ENCODE measurements at places on chromosomes 5 and 9. TPM values are rescaled to one million over a fixed set of nuclear protein-coding genes. Genes with fewer than 3 reads are reported as not detected.

IL17B gene
- total RNA-seq: not detected

MOB3B gene
- 0.17 TPM for total RNA-seq

SAPCD2 gene
- 21.9 TPM for total RNA-seq

CCL28 gene
- 0.34 TPM for total RNA-seq

RELL2 gene
- 1.9 TPM for total RNA-seq

LCP2 gene
- total RNA-seq: not detected

SKP2 gene
- 35.1 TPM for total RNA-seq

AGTPBP1 gene
- 9.1 TPM for total RNA-seq

SUSD3 gene
- 5.6 TPM for total RNA-seq

GPR150 gene
- total RNA-seq: 0.59 TPM

CCDC127 gene
- total RNA-seq: 2.7 TPM

CCIN gene
- total RNA-seq: 0.89 TPM

WDR38 gene
- not detected for total RNA-seq

NFIB gene
- total RNA-seq: 14.1 TPM

ZNF483 gene
- total RNA-seq: 0.17 TPM

OR1Q1 gene
- not detected for total RNA-seq

MROH2B gene
- total RNA-seq: not detected

RANBP17 gene
- total RNA-seq: 4.7 TPM

PARP8 gene
- total RNA-seq: 3.3 TPM

MSX2 gene
- 2.2 TPM for total RNA-seq

MRPL41 gene
- 87.4 TPM for total RNA-seq

PTPRD gene
- total RNA-seq: 1.3 TPM

CDH10 gene
- total RNA-seq: not detected

PIP5K1B gene
- total RNA-seq: not detected

TEX48 gene
- not detected for total RNA-seq

PPP3R2 gene
- total RNA-seq: not detected

NR5A1 gene
- not detected for total RNA-seq

RLN1 gene
- not detected for total RNA-seq

ZNF658 gene
- 2.2 TPM for total RNA-seq

ESM1 gene
- 2.5 TPM for total RNA-seq

NUTM2G gene
- total RNA-seq: not detected

PRDM9 gene
- total RNA-seq: not detected

TAF11L2 gene
- not detected for total RNA-seq

CCNB1 gene
- 294 TPM for total RNA-seq

ARL10 gene
- total RNA-seq: 3.4 TPM

DAPK1 gene
- total RNA-seq: 2.4 TPM

IL3 gene
- not detected for total RNA-seq

IL6ST gene
- 148 TPM for total RNA-seq

FBP2 gene
- total RNA-seq: not detected

PHF24 gene
- total RNA-seq: 0.74 TPM

RGS14 gene
- 5.1 TPM for total RNA-seq

PKD2L2 gene
- total RNA-seq: not detected

ADAMTS6 gene
- 19.3 TPM for total RNA-seq

BHMT2 gene
- total RNA-seq: 1.3 TPM

CD72 gene
- 0.50 TPM for total RNA-seq

SEMA5A gene
- total RNA-seq: 6.4 TPM

SPATA6L gene
- under 0.01 TPM for total RNA-seq

PDE6A gene
- not detected for total RNA-seq

DDX46 gene
- total RNA-seq: 15.1 TPM

CAVIN4 gene
- total RNA-seq: 0.17 TPM

SLC27A6 gene
- 0.17 TPM for total RNA-seq

DBH gene
- total RNA-seq: not detected

SLC25A2 gene
- total RNA-seq: not detected

IL13 gene
- total RNA-seq: not detected

Measured in bronchus fibroblast of lung (primary cell).